Right renal cortex interstitium (tissue), 3 donors: ENCODE measurements at places on chromosomes 7 and 10. TPM values are rescaled to one million over a fixed set of nuclear protein-coding genes. Genes with fewer than 3 reads are reported as not detected.

- DNase-seq = no peak
These were observed 9.6 kb downstream of the KAZALD1 start for GRCh38 chr10:101071267-101071884.

DNA sequence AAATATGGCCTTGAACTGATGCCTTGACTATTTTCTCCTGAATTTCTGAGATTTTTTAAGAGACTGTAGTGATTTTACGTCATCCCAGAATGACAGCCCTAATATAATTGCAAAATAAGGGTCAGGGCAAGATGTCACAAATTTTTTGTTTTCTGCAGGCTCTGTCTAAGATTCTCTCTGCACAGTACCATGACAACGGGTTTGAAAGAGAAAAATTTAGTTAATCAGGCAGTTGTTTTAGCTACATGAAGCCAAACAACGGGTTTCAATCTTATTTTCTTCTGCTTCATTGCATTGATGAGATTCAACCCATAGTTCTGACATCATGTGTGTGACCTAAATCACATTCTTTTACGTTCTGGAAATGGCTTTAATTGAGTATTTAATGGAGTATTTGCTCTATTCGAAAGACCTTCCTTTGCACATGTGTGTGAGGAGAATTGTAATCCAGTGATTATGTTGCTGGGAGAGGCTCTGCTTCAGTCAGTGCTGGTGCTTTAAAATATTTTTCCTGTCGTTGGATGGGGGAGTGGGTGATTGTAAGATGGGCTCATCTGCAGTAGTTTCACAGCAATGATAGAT, 118.0 kb upstream of the RHOBTB1 start:
- no peak for DNase-seq

- no peak for DNase-seq
These were observed 109.8 kb upstream of the NOBOX start for GRCh38 chr7:144513334-144513733.

DNA sequence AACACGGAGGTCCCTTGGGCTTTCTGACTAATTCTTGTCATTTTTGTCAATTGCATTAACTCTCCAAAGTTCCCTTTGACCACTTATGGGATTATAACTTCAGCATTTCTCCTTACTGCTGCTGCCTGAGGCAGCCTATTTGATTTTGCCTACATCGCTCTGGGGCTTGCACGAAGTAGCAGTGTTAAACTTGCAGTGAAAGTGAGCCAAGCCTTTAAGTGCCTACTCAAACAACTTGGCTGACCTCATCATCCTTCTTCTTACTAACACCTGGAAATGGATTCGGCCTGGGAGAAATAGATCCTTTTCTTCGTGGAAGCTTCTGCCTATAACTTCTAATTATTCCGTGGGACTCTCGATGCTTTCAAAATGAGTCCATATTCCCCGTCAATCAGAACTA, 76.6 kb downstream of the DGKB start:
- DNase-seq = no peak

- no peak for DNase-seq
These were observed 37.6 kb downstream of the ARHGAP21 start for GRCh38 chr10:24685958-24686540.

GRCh38 chr7:115009139-115009538, 87.2 kb downstream of the MDFIC start:
- no peak for DNase-seq

DNA sequence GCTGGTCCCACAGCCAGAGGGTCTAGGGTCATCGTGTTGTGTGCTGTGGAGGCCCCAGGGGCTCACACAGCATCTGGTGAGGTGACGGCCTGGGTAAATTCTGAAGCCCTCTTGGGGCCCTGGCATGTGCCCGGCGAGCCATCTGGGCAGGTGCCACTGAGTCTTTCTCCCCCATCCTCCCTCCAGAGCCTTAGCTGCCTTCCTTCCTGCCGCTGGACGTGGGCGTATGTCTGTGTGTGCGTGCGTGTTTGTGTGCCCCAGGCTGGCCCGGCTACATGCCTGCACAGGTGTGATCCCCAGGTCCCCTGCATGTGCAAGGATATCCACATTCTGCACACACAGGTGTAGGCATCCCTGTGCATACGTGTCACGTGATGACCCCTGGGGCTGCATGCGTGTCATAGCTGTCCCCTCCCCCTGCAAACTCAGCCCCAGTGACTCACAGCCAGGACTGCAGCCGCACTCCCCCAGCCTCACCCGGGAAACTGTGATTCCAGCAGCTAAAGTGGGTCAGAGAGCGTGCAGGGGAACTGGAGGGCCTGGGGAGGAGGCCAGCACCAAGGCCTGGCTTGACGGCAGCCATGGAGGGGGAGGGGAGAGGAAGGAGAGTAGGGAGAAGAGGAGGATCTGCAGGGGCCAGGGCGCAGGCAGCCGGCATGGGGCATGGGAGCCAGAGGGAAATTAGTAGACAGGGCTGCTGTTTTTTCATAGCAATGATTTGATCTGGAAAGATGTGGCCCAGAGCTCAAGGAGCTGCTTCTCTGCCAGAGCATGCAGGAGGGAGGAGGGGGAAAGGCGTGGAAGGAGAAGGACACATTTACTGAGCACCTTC, 46.4 kb downstream of the ELFN1 start:
- no peak for DNase-seq

DNA sequence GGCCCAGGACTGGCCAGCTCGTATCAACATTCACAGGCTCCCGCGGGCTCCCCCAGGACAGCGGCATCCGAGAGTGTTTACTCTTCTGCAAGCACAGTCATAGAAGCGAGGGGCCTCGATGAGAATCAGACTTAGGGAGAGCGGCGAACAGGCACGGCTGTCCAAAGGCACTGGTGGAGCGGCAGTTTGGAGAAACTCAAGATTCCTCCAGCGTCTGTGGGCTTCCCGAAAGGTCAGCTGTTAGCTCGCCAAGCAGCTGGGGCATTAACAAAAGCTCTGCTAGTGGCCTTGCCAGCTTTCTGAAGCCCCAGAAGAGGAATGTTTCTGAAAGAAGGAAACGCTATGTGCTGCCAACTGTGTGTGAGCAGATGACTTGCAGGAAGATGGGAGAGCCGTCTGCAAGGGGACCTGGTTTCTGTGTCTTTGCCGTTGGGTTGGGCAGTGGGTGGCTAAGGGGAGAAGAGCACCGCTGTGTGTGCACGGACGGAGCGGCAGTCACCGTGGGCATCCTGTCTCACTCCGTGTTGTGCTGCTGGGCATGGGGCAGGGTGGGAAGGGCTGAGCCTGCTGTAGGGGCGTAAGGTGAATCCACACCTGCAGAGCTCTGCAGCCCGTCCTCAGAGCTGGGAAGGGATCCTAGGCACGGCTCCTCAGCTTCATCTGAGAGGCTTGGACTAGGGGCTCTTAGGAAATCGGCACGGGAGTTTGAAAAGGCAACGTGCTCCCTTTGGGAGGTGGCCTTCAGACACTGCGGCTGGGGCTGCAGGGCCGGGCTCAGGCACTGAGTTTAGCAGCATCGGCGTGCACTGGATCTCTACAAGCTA, 42.1 kb downstream of the AMZ1 start:
- DNase-seq = no peak

The ITGA8 gene
- polyA plus RNA-seq = 51.5 TPM

- no peak for DNase-seq
These were observed 63.2 kb upstream of the TOMM7 start for GRCh38 chr7:22885797-22886261.

DNA sequence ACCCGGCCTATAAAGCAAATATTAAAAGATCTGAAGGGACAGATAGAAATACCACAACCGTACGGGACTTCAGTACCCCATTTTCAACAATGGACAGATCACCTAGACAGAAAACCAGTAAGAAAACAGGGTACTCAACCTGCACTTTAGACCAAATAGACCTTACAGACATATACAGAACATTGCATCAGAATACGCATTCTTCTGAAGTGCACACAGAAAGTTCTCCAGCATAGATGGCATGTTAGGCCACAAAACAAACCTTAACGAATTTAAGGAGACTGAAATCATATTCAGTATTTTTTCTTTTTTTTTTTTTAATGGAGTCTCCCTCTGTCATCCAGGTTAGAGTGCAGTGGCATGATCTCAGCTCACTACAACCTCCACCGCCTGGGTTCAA, 151.5 kb downstream of the TNS3 start:
- no peak for DNase-seq

The RBAK gene
- polyA plus RNA-seq = 21.0 TPM

The DUSP5 gene
- 13.1 TPM for polyA plus RNA-seq

- DNase-seq = no peak
These were observed 307.8 kb upstream of the POM121L12 start for GRCh38 chr7:52727632-52728031.

GRCh38 chr7:23888958-23889357, 178.9 kb downstream of the STK31 start:
- no peak for DNase-seq

The ACSL5 gene
- polyA plus RNA-seq = 5.1 TPM

DNA sequence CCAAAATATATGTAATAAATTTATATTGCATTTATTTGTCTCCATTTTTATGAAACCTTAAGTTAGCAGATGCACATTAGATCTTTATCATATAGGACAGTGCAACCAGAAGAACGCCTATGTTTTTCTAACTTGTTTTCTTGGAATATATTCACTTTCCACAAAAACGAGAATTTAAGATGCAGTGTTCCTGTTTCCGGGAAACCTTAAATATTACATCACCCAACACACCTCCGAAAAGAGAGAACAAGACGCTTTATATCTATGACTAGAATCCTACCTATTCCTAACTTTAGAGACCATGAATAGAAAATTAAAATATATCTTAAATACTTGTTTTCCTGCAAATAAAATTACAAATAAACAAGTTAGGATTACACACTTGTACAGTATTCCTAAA, 1.9 kb downstream of the EZH2 start:
- no peak for DNase-seq

The HTR7 gene
- polyA plus RNA-seq = 0.57 TPM
